SK-N-SH (cell line): ENCODE measurements at places on chromosomes 5 and 9. TPM values are rescaled to one million over a fixed set of nuclear protein-coding genes. Genes with fewer than 3 reads are reported as not detected.

SPATA9 gene
- polyA plus RNA-seq = 0.07 and 0.13 TPM in 2 replicates

RNF183 gene
- not detected in 2 replicates for polyA plus RNA-seq

DNA sequence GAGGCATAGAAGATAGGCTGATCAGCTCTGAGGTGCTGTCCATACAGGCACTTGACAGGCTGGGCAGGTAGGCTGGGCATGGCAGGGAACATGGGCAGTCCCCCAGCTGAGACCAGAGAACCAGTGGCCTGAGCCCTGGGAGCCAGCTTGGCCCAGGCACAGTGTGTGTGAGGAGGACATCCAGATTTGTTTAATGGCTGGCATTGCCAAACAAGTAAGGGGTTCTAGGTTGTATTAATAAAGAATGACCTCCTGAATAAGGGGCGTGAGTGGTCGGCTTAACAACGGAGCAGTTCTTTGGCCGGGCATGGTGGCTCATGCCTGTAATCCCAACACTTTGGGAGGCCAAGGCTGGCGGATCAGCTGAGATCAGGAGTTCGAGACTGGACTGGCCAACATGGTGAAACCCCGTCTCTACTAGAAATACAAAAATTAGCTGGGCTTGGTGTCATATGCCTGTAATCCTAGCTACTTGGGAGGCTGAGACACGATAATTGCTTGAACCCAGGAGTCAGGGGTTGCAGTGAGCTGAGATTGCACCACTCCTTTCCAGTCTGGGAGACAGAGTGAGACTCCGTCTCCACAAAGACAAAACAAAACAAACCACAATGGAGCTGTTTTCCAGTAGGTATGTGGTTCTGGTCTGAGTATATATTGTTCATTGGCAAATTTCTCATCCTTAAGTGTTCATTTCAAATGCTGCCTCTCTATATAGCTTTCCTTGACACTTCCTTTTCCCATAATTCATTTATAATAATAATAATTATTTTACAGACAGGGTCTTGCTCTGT, 56.2 kb downstream of the ANGPTL2 start:
- no peaks in the 10 kb centered on the region for H3K4me1 ChIP-seq
- no peaks in the 10 kb centered on the region for H3K27me3 ChIP-seq
- DNase-seq = no peak
- H3K27ac ChIP-seq = no peak overlapping the region
- H3K36me3 ChIP-seq = no peaks in the 10 kb centered on the region

GIN1 gene
- polyA plus RNA-seq = 1.3 and 1.6 TPM in 2 replicates

GADD45G gene
- 1.3 and 1.8 TPM in 2 replicates for polyA plus RNA-seq

GRCh38 chr9:137130176-137130755, 8.7 kb upstream of the GRIN1 start:
- H3K4me3 ChIP-seq = peak overlapping the region; percentile 89
- peak; percentile 72 for DNase-seq
- H3K27ac ChIP-seq = peak overlapping the region; percentile 87
- H3K27me3 ChIP-seq = no peaks in the 10 kb centered on the region

NR6A1 gene
- 1.2 and 1.4 TPM in 2 replicates for polyA plus RNA-seq

SH2D3C gene
- 0.15 and 0.52 TPM in 2 replicates for polyA plus RNA-seq

GRCh38 chr9:110801426-110801825, 132.8 kb downstream of the MUSK start:
- H3K27me3 ChIP-seq = no peaks in the 10 kb centered on the region
- no peak overlapping the region for H3K4me3 ChIP-seq
- no peaks in the 10 kb centered on the region for H3K36me3 ChIP-seq
- no peaks in the 10 kb centered on the region; the same call in 1 of the 2 replicates for H3K4me1 ChIP-seq

DOLPP1 gene
- 19.9 and 20.4 TPM in 2 replicates for polyA plus RNA-seq

SLCO6A1 gene
- polyA plus RNA-seq = not detected in 2 replicates

DNA sequence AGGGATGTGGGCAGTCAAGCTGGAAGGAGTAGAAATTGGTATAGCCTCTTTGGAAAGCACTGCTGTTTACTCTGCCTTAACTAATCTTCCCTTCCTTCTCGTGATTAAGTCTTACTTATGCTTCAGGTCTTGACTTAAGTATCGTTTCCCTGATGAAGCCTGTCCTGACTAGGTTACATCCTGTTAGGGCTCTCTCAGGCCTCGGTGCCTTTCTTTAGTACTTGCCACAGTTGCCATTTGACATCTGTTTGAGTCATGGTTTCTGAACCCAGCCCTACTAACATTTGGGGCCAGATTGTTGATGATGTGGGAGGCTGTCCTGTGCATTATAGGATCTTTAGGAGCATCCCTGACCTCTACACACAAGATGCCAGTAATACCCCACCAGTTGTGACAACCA, 94.4 kb downstream of the GAPVD1 start:
- H3K4me1 ChIP-seq = peaks cover 5% of the 10 kb centered on the region; the same call in 1 of the 2 replicates
- peaks cover 45% of the 10 kb centered on the region for H3K36me3 ChIP-seq
- no peak overlapping the region for H3K4me3 ChIP-seq
- no peak for DNase-seq
- H3K27ac ChIP-seq = no peak overlapping the region

LRRC70 gene
- polyA plus RNA-seq = 0.08 and 0.37 TPM in 2 replicates

DNA sequence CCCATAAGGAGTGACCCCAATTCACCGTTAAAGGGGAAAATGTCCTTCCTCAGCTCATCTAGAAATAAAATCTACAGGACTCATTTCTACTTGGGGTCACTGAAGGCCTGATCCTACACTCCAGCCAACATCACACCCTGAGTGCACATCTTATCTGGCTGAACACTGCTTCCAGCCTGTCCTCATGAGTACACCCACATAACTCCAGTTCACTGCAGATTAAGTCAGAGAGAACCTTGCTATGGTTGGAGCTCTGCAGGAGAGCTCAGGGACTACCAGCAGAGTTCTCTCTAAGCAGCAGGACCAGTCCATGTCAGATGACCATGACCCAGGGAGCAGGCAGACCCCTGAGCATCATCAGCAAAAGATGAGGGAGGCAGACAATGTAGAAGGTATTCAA, 126.9 kb upstream of the MAP3K1 start:
- H3K4me1 ChIP-seq = peaks cover 16% of the 10 kb centered on the region
- no peaks in the 10 kb centered on the region for H3K36me3 ChIP-seq
- no peak overlapping the region for H3K27ac ChIP-seq
- no peak for DNase-seq

- no peaks in the 10 kb centered on the region for H3K27me3 ChIP-seq
- peaks cover 26% of the 10 kb centered on the region for H3K36me3 ChIP-seq
- no peak overlapping the region for H3K27ac ChIP-seq
- no peak for DNase-seq
These were observed 6.2 kb downstream of the COX7C start for GRCh38 chr5:86623785-86624483.

ITK gene
- polyA plus RNA-seq = not detected in 2 replicates

- no peak for DNase-seq
- no peaks in the 10 kb centered on the region for H3K27me3 ChIP-seq
- H3K27ac ChIP-seq = no peak overlapping the region
- no peaks in the 10 kb centered on the region for H3K36me3 ChIP-seq
- H3K4me3 ChIP-seq = no peak overlapping the region; the same call in 1 of the 2 replicates
- peaks cover 22% of the 10 kb centered on the region for H3K4me1 ChIP-seq
These were observed 63.2 kb downstream of the COL27A1 start for GRCh38 chr9:114218264-114219120.

SLC34A3 gene
- 0.06 TPM in 1 of 2 replicates, not detected in the other for polyA plus RNA-seq

GRCh38 chr5:174448662-174449061, 275.7 kb upstream of the MSX2 start:
- no peaks in the 10 kb centered on the region for H3K36me3 ChIP-seq
- no peaks in the 10 kb centered on the region; the same call in 1 of the 2 replicates for H3K4me1 ChIP-seq
- DNase-seq = no peak
- no peak overlapping the region for H3K27ac ChIP-seq
- H3K4me3 ChIP-seq = no peak overlapping the region

PCDHA2 gene
- not detected in 2 replicates for polyA plus RNA-seq

DNA sequence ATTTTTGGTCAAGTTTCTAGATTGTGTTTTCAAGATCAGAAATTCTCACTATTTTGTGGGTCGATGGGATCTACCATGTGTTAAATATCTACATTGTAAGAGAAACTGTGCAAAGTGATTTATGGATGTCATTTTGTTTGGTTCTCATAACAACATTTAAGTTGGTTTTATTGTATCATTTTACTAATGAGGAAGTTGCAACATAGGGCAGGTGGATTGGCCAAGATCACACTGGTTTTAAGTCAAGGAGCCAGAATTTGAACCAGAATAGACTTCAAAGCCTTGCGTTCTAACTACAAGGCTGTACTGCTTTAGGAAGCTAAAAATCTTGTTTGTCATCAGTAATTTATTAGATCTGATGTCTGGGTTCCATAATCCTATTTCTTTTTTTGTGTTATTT, 23.4 kb downstream of the SH3TC2 start:
- no peaks in the 10 kb centered on the region for H3K4me1 ChIP-seq
- DNase-seq = no peak
- no peaks in the 10 kb centered on the region for H3K36me3 ChIP-seq
- H3K4me3 ChIP-seq = no peak overlapping the region
- H3K27me3 ChIP-seq = no peaks in the 10 kb centered on the region

GRCh38 chr5:10653043-10653442, 89.2 kb downstream of the ANKRD33B start:
- DNase-seq = no peak
- H3K4me3 ChIP-seq = no peak overlapping the region
- H3K27me3 ChIP-seq = no peaks in the 10 kb centered on the region
- H3K27ac ChIP-seq = no peak overlapping the region

CHSY3 gene
- not detected in 2 replicates for polyA plus RNA-seq

STKLD1 gene
- 2.3 and 2.5 TPM in 2 replicates for polyA plus RNA-seq
